ENCODE measurements at places on chromosomes 11 and 22.

- no peak for DNase-seq
Measured at GRCh38 chr22:23073526-23074229, 3.4 kb downstream of the GNAZ start.

GRCh38 chr11:115503083-115503885 lies 931 bp downstream of the CADM1 start:
- peak; percentile 50 for DNase-seq

- DNase-seq, result no peak
Measured at GRCh38 chr11:16280256-16280682, 76.1 kb downstream of the SOX6 start.

DNA sequence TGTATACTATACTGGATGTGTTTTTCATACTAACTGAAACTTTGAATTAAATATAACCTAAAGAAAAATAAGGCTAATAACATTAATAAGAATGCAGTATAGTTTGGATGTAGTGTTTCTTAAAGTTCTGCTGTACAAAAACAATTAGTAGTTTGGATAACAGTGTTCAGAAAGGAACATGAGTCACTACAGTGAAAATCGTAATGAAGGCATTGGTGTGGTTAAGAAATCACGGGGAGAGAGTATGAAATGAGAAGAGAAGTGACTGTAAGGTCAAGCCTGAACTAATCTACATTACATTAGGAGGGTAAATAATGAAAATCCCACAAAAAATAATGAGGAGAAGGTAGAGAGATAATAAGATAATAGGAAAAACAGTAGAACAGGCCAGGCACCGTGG lies 726.6 kb upstream of the ARHGAP42 start:
- no peak for DNase-seq

DNA sequence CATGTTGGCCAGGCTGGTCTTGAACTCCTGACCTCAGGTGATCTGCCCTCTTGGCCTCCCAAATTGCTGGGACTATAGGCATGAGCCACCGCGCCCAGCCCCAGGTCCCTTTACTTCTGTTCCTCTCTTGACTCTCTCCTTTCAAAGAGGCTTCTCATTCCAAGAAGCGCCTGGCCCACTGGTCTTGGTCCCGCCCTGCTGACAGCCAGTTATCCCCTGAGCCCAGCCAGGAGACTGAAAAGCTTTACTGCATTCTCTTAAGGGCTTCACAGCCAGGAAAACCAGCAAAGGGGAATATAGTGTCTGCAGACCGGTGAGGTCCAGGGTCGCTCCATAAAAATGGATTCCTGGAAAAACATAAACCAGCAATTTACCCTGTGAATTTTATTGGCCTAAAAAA lies 68.3 kb downstream of the NFAM1 start:
- DNase-seq, result no peak

DNA sequence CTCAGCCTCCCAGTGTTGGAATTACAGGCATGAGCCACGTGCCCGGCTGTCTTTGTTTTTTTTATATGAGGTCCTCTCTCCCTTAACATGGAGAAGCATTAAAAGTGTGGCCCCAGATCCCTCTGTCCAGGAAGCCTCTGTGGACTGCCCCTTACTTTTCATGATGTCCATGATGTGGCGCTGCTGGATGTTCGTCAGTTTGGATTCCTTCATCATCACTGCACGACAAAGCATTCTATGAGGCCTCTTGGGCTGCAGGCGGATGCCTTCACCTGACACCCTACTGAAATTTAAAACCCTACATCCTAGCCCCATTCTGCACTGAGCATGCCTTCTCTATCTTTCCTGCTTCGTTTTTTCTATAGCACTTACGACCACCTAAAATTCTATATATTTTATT lies 2.1 kb downstream of the C22orf23 start:
- no peak for DNase-seq

- no peak for DNase-seq
Measured at GRCh38 chr11:65204143-65204542, 22.4 kb downstream of the CAPN1 start.

- DNase-seq, result no peak
Measured at GRCh38 chr11:587978-588380, 11.7 kb downstream of the PHRF1 start.

- no peak for DNase-seq
Measured at GRCh38 chr11:15761235-15761634, 595.1 kb downstream of the SOX6 start.

DNA sequence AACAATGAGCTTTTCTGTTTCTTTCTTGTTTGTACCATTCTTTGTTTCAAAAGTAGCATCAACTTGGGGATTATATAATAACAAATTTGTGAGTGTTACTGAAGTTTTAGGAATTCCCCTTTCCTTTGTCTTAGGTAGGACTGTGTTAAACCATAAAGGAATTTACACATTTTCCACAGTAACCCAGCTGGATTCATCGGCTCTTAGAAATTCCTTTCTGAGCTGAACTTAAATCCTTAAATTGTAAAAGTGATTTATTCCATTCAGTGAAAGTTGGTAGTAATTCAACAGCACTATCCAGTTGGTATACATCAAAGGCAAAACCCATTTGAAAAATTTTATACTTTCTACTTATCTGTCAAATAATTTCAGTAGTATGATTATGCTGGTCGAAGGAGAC lies 11.8 kb downstream of the EMSY start:
- no peak for DNase-seq

GRCh38 chr11:131691181-131692041 lies 321.0 kb downstream of the NTM start:
- no peak for DNase-seq

GRCh38 chr11:113647108-113647507 lies 59.0 kb downstream of the TMPRSS5 start:
- no peak for DNase-seq

DNA sequence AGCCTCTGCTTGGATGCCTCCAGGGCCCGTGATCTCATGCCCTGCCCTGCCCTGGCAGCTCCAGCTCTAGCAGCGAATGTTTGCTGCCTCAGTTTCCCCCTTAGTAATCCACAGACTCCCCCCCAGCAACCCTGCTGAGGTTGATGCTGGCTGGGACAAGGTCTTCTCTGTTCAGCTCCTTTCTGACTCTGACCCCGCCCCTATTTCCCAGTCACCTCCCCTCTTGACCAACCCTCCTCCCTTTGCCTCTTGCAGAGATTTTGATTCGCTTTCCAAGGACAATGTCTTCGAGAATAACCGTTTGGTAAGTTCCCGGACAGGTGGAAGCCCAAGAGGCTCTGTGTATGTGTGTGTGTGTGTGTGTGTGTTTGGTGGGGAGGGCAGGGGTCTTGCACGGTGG lies 5.6 kb downstream of the MICALL1 start:
- DNase-seq, result no peak

GRCh38 chr11:24496386-24496735 lies 492 bp upstream of the LUZP2 start:
- no peak for DNase-seq

Measured in NCI-H1930 (cell line).